ENCODE measurements at places on chromosomes 7 and 10.

DNA sequence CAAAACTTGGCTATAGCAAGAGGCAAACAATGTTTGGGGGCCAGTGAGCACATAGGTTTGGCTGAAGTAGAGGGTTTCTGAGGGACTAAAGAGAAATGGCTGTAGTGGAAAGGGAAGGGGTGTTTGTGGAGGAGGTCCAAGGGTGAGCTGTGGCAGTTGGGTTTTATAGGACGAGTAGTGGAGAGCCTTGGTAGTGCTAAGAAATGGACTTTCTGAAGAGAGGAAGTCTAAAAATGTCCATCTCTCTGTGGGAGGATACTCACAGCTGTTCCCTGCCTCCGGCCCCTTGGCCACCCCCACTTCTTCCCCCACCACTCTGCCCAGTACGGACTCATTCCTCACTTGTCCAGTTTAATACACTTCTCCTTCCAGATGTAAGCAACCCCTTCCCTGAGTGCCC, 64.3 kb downstream of the ZNF22 start:
- no peak for DNase-seq

- DNase-seq, result no peak
Measured at GRCh38 chr7:27295236-27295635, 52.6 kb downstream of the EVX1 start.

DNA sequence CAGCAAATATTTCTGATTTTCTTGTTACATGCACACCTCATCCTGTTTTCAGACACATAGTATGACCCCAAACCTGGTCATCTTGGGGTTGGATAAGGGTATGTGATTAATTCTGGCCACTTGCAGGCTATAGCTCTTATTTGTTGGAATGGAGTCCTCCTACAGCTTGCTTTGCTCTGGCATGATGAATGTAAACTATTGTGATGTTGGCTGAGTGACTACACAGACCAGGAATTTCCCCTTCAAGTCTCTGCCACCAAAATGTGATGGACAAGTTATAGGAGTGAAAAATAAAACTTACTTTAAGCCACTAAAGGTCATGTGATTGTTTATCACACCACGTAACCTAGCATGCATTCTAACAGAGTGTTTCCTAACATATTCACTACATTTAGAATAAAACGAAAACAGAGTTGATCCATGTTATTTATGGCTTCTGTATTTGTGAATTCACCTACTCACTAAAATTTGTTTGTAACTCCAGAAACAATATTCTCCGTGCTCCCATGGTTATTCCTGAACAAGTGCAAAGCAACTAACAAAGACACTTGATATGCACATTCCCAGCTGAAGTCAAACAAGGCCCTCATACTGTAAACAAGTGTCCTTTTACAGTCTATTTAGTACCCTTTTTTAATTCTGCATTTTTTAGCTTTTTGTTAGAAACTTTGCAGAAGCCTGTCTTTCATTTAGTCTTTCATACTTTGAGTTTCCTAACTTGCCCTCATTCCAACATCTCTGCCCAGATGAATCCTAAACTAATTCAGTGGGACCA, 599.2 kb upstream of the PCDH15 start:
- no peak for DNase-seq

- no peak for DNase-seq
Measured at GRCh38 chr10:72935361-72935760, 19.2 kb downstream of the PLA2G12B start.

Measured in T-cell (primary cell).